Activated gamma-delta T cell treated with Interleukin-2 at 50 U/mL for 16 hours (primary cell): ENCODE measurements at places on chromosomes 5 and 9.

DNA sequence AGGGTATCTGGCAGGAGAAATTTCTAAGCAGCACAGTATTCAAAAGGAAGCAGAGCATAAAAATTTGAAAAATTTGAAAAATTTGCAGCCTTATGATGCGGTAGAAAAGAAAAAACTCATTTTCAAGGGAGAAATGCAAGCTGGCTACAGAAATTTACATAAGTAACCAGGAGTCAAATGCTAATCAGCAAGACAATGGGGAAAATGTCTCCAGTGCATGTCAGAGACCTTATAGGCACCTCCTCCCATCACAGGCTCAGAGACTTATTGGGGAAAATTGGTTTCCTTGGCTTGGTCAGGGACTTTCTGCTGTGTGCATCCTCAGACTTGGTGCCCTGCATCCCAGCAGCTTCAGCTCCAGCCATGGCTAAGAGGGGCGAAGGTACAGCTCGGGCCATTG is 35.8 kb downstream of the IZUMO3 start:
- no peak for DNase-seq

DNA sequence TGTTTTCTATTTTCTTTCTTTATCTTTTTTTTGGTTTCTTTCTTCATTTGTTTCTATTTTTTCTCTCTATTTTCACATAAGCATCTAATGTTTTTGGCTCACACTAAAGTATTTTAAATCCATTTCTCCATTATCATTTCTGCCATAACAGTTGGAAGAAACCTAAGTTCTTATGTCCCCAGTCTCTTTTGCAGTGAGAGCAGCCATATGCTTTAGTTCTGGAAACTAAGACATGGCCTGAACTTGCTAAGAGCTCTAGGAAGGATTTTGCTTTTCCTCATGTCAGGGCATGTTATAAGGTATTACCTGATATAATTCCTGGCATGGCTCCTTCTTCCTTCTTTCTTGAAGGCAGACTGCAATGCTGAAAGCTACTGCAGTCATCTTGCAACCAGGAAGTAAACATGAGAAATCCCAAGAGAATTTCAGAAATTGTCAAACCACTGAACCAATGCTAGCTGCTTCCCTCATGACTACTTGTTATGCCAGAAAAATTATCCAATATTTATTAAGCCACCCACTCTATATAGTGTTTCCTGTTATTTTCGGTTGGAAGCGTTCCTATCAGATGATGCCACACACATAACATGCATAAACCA is 171.1 kb downstream of the TAF11L14 start:
- no peak for DNase-seq

GRCh38 chr5:97245386-97245785 is 62.3 kb upstream of the RIOK2 start:
- DNase-seq: no peak

GRCh38 chr5:163759000-163759704 is 253.7 kb downstream of the MAT2B start:
- no peak for DNase-seq

- DNase-seq: no peak
Measured at GRCh38 chr5:53180538-53180937, 71.0 kb upstream of the MOCS2 start.

- DNase-seq: peak; percentile 26
Measured at GRCh38 chr5:170603578-170604565, 100.1 kb downstream of the KCNIP1 start.

- DNase-seq: no peak
Measured at GRCh38 chr9:80561526-80561925, 989.8 kb downstream of the TLE4 start.

DNA sequence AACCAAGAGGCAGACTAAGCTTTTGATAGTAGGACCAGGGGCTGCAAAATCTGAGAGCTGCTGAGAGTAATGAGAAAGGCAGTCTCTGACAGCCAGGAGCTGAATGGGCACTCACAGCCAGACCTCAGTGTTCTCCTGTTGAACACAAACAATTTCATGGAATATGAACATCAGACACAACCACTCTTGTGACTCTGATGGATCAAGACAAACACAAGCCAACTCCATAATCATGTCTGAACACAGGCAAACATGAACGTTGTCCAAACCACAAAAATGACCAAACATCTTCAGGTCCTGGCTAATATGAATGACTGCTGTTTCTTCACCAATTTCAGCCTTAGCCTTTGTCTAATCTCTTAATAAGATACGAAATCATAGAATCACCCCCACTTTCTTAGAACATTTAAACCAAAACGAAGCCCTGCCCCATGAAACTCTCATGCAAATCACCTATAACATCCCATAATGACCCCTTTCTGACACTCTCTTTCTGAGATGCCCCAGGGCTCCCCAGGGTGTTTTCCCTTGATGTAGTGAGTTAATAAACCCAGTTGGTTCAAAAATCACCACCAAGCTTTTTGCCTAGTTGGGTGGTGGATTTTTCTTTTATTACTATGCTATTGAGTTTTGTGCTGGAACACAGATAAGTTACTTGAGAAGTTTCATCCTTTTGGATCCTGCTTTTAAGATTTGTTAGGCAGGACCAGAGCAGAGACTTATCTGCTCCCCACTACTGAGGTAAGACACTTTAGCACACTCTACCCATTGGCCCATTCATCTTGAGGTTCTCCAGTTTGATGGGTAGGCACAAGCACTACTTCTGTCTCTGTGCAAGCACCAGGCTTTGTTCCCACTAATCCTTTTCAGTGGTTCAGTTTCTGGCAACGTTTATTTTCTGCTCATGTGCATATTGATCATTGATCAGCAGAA is 5.9 kb upstream of the ERAP2 start:
- no peak for DNase-seq

- DNase-seq: no peak
Measured at GRCh38 chr9:68496356-68496755, 44.3 kb downstream of the TMEM252 start.

- no peak for DNase-seq
Measured at GRCh38 chr9:36011379-36011778, 25.3 kb upstream of the RECK start.

DNA sequence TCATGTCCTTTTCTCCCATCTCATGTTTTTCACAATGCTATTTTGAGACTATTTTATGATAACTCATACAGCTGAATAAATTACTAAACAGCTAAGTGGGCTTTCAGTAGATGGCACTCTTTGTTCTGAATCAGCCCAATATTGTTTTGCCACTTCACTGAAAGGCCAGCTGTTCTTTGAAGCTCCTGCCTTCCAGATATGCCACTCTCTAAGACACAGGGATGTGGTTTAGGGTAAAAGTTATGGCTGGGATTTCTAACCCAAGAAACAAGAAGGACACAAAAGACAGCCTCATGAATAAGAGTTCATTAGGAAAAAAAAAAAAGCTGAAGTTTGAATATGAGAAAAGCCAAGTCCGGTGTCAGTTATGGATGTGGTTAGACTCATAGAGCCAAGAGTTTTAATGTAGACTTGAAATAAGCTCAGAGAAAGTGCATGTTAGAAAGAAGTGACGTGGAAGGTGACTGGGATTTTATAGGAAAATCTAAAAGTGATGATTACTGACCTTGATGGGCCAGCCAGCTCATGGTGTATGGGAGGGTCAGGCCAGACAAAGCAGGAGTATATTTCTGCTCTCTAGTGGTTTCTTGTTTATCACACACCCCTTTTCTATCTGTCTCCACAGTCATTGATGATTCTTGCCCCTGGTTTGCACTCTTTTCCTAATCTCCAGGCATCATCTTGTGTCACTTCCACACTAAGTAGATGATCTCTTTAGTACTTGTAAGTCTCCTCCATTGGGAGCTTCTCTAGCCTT is 488.5 kb downstream of the NR2F1-AS1 start:
- no peak for DNase-seq

GRCh38 chr5:172479034-172479783 is 24.9 kb upstream of the SH3PXD2B start:
- peak; percentile 34 for DNase-seq

GRCh38 chr5:127011961-127012644 is 18.3 kb downstream of the MARCHF3 start:
- DNase-seq: no peak

DNA sequence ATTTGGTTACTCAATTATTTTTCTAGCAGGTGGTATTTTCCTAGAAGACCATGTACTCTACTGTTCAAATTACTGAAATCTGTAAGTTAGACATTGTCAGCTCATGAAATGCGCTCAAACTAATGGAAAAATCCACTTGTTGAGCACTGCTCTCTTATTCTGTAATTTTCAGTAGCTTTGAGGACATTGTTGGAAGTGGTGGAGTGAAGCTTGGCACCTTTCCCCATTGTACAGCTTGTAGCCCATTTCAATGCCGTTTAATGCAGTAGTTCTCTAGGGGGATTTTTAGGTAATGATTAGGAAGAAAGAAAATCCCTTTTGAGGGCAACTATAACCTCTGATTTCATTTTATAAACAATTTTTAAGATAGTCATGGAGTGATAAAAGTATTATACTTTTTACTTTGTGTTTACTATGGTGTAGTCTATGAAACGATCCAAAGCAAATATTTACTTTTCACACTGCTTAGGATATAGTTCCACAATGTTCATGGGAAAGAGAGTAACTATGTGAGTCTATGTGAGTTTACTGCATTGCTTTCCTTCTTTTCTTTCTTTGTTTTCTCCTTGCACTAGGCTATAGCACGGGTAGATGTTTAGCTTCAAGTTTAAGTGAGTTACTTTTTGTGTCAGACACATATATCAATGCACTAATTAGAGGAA is 165.8 kb upstream of the ANKH start:
- DNase-seq: no peak

- no peak for DNase-seq
Measured at GRCh38 chr5:168001318-168001717, 290.1 kb upstream of the WWC1 start.

GRCh38 chr9:2059274-2059929 is 44.3 kb downstream of the SMARCA2 start:
- no peak for DNase-seq

GRCh38 chr5:145856285-145856818 is 16.5 kb downstream of the GRXCR2 start:
- DNase-seq: no peak

GRCh38 chr5:78562714-78563330 is 85.8 kb downstream of the LHFPL2 start:
- no peak for DNase-seq

DNA sequence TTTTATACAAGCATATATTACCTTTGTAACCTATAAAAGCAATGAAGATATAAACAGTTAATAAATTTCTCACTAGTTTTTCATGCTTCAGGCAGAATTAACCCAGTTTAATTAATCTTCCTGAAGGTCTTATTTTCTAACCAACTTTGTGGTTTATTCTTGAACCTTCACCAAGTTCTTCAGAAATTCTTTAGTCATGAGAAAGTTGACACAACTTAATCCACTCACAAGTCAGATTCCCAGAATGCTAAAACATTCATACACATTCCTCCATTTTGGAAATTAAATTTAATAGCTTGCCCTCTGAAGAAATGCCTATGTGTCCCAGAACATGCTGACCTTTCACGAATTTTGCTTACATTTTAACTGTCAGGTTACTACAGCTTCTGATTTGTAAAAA is 105.4 kb upstream of the PAM start:
- no peak for DNase-seq

- no peak for DNase-seq
Measured at GRCh38 chr9:78541868-78542443, 245.0 kb downstream of the PSAT1 start.

DNA sequence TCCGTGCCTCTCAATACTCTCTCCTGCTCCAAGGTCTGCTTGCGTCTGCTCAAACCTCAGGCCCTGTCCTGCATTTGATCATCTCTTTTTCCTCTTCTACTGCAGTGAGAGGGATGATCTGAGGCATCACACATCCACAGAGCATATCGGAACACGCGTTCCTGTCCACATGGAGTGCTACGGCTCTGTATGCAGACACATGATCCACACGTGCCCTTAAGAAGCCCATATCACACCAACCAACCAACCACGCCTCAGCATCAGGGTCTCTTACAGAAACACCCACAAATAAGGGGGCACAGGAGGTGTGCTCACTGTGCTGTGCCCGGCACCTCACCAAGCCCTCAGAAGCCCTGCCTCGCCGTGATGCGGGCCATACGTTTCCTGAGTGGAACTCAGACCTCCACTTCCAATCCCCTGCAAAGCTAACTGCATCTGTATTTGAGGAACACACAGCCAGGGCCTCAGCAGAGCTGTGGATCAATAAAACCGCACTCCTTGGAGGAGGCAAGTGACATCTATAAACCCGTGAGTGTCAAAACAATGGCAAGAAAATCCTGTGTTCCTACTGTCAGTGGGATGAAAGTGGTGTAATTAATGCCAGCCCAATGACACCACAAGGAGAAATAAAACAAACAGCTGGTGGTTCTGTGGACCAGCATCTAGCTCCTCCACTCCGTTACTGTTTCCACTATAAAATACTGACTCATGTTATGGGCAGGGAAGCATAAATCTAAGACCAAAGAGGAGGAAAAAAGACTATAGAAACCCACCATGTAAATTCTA is 40.4 kb downstream of the AK8 start:
- no peak for DNase-seq

DNA sequence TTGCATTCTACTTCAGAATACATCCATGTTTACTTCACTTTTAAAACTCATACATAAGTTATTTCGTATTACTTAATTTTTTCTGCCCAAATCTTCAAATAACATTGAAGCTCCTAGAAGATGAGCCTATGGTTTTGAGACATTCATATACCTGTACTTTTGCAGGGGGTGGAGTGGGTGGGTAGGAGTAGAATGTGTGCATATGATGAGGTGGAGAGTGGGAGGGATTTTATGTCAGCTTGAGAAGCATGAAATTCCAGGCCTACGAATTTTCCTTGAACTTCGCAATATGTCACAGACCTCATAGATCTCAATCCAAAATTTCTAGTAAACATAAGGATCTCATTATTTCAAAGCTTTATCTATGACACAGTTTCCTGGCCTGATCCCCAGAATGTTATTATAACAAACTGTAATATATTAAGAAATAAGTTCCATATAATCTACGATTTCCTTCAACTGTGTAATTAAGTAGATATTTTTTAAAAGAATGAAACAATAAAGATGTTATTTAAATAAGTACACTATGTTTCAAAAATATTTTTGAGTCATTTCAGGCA is 19.7 kb upstream of the MOB3B start:
- DNase-seq: no peak

GRCh38 chr9:111615928-111616327 is 15.2 kb upstream of the DNAJC25 start:
- no peak for DNase-seq

DNA sequence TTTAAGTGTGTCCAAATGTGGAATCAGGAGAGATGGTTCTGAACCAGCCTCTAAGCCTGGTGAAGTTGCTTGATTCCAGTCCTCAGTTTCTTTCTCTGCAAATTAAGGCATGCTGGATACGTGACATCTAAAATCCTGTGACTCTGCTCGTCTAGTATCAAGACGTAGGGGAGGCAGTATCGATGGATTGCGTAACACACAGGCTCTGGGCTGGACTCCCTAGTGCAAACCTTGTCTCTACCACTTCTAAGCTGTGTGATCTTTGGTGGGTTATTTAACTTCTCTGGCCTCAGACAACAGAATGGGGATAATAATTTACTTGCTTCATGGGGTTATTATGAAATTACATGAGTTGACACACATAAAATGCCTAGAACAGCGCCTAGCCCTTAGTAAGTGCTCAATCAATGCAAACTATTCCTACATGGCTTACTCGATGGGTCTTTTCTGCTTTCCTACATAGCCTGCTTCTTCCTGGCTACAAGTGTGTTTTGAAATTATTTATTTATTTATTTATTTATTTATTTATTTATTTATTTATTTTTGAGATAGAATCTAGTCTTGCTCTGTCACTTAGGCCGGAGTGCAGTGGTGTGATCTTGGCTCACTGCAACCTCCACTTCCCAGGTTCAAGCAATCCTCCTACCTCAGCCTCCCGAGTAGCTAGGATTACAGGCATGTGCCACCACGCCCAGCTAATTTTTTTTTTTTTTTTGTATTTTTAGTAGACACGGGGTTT is 102.1 kb downstream of the EGFLAM start:
- DNase-seq: no peak
